Activated CD8-positive, alpha-beta memory T cell treated with anti-CD3 and anti-CD28 coated beads for 48 hours (primary cell): ENCODE measurements at places on chromosomes 1 and 21.

- DNase-seq: no peak
Measured at GRCh38 chr1:38287036-38287435, 240.4 kb upstream of the POU3F1 start.

DNA sequence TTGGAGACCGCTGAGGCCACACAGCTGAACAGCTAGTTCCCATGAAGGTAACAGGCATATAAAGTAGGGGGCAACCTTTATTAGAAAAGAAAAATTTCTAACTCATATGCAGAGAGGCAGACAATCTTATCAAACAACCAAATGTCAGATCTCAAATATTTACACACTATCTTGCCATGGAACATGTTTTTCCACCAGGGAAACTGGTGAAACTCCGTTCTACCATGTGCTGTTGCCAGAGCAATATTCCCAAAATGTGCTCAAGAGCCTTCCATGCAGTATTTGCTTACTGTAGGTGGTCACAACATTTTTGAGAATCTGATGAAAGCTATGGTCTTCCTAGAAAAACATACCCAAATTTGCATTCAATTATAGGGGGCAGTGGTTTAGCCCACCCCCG, 143.4 kb upstream of the MAGI3 start:
- DNase-seq: no peak

DNA sequence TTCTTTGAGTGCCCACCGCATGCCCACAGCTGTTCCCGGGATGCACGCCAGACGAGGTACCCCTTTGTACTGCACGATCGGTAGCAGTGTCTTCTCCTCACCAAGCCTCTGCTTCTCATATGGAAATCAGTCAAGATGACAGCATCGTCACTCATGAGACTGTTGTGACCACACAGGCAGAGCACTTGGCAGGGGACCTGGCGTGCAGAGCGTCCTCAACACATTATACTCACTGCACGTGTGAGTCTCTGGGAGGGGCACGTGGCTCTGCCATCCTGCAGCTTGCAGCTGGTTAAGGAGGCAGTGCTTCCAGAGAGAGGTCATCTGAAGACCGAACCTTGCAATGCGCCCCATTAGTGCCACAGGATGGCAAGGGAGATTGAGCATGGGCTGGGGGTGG, 266.8 kb downstream of the NPHP4 start:
- DNase-seq: no peak

GRCh38 chr1:25715888-25716287, 84.1 kb upstream of the SELENON start:
- no peak for DNase-seq

DNA sequence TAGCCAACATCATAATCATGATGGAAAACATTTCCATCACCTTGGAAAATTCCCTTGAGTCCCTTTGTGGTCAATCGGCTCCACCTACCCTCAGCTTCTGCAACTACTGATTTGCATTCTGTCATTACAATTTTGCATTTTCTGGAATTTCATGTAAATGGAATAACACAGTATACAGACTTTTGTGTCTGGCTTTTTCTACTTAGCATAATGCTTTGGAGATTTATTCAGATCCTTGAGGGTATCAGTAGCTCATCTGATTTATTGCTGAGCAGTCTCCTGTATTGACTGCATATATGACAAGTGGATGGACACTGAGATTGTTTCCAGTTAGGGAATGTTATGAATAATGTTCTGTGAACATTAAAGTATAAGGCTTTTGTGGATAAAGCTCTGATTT, 358.3 kb downstream of the USP25 start:
- no peak for DNase-seq

- no peak for DNase-seq
Measured at GRCh38 chr1:96164053-96164452, 557.5 kb upstream of the PTBP2 start.

GRCh38 chr21:35586305-35586704, 474.0 kb downstream of the SETD4 start:
- DNase-seq: no peak

DNA sequence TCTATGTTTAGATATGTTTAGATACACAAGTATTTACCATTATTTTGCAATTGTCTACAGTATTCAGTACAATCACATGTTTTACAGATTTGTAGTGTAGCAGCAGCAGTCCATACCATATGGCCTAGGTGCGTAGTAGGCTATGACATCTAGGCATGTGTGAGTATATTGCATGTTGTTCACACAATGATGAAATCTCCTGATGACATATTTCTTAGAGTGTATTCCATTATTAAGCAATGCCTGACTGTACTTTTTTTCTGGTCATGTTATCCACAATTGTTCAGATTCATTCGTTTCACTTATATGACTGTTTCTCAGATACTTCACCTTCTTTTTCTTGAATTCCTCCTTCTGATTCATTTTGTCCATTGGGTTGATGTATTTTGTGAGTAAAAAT, 9.9 kb upstream of the BACE2 start:
- DNase-seq: no peak

- DNase-seq: no peak
Measured at GRCh38 chr1:240965581-240966091, 353.7 kb upstream of the GREM2 start.

DNA sequence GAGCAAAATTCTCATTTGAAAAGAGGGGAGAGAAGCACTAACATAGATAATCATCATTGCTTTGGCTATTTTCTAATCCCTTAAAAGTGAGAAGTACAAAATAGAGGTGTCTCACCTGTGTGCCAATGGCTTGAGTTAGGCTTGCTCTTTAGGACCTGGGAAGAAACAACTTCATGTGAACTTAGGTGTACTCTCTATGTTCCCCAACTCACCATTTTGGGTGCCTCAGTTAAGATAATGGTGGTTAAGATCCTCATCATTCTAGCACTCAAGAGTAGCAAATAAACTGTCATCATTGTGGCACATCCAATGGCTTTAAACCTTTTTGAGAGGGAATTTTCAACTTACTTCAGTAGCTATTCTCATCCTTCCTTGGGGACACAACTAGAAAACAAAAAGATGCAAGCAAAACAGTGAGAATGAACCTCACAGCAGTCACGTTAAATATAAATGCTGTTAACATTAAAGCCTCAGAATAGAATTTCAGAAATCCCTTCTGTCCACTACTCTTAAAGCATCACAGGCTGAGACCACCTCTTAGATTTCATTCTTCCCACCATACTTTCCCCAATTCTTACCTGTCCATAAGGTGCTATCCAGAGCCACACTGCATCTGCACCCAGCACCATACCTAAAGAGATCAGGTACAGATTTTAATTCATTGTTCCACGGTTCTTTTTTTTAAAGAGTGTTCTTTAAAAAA, 1.2 kb downstream of the GAS5 start:
- DNase-seq: no peak

- DNase-seq: no peak
Measured at GRCh38 chr1:36326499-36326898, 3.1 kb upstream of the EVA1B start.

DNA sequence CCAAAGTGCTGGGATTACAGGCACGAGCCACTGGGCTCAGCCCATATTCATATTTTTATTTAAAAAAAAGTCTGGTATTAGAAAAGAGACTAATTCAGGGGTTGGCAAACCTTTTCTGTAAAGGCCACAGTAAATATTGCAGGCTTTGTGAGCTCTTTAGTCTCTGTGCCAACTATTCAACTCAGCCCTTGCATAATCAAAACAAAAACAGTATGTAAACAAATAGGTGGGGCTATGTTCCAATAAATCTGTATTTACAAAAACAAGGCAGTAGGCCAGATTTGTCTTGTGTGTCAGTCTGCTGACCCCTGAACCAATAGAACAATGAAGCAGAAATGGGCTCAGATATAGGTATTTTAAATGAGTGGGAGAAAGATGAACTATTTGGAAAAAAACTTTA, 49.3 kb downstream of the CDC42BPA start:
- no peak for DNase-seq

DNA sequence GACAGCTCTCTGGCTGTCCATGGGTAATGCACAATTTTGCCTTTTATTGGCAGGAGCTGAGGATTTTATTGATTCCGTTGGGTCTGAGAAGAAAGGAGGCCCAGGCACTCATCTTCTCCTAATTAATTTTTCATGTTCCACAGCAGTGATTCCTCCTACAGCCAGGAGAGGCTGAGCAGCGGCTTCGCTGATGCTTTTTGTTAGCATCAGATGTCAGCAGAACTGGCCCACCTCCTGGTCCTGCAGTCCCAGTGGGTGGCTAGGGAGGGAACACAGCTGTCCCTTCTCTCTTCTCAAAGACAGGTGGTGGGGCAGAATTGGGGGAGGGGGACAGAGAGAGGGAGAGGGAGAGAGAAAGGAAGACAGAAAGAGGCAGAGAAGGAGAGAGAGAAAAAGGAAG, 5.7 kb downstream of the MT1HL1 start:
- no peak for DNase-seq

GRCh38 chr1:83632906-83633305, 366.0 kb downstream of the TTLL7 start:
- no peak for DNase-seq

- DNase-seq: no peak
Measured at GRCh38 chr1:33390542-33390941, 40.4 kb downstream of the PHC2 start.

GRCh38 chr1:107776900-107777663, 187.9 kb downstream of the VAV3 start:
- no peak for DNase-seq

DNA sequence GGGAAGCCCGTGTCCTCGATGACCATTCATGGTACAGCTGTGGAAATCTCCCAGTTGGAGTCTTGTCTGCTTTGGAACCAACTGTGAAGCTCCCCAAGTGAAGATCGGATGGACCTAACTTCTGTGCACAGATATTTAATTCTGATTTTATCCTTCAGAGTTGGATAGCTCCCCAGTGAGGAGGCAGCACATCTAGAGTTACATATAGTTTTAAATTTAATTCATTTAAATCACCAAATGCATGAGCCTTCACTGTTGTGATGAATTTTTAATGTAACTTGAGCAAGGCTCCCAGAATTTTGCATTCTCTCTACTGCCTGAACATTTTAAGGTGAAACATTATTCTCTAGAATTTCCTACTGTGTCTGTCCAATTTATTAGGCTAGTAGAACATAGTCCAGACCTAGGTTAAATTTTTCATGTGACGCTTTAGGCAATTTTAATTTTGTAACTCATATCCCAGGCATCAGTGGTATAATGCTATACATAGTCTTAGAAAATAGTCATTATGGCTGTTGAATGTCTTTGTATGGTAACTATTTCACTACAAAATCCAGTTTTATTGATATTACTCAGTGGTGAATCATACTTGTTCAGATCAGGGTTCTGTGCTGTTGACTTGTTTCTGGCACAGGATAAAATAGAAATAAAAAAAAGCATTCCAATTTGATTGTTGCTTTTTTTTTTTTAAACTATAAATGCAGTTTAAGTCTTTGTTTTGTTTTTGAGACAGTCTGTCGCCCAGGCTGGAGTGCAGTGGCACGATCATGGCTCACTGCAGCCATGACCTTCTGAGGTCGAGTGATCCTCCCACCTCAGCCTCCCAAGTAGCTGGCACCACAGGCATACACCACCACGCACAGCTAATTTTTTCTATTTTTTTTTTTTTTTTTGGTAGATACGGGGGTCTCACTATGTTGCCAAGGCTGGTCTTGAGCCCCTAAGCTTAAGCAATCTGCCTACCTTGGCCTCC, 66.9 kb downstream of the PRDM2 start:
- no peak for DNase-seq

DNA sequence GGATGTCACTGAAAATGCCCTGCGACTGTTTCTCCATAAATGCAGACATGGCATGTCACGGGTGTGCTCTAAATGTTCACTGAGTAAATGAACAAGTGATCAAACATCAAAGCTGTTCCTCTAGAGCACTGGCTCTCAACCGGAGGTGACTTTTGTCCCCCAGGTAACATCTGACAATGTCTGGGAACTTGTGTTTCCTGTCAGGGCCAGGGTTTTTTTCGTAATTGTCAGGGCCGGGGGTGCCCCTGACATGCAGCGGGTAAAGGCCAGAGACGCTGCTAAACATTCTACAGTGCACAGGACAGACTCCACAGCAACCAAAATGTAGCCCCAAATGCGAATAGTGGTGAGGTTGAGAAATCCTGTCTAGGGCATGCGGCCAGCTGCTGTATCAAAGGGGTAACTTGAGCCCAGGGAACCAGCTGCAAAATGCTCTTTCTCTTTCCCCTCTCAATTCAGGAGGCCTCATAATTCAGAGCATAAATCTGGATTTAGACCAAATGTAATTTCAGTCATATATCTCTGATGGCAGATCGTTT, 2.0 kb downstream of the ALDH4A1 start:
- no peak for DNase-seq

DNA sequence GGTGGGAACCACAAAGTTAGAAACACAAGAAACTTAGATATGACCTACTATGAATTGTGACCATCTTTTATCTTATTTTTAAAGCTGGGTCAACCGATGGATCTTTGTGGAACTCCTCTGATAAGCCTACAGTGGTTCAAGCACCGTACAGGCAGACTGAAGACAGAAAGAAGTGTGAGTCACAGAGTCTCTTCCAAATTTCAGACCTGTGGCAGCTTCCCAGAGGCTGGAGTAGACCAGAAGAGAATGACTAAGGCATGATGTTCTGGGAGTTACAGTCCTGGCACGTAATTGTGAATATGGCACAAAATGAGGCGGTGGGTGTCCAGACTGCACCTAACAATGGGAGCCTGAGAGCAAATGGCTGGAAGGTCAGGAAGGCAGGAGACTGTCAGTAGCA, 70.0 kb downstream of the LMO4 start:
- DNase-seq: no peak

GRCh38 chr1:110262296-110262695, 52.2 kb downstream of the KCNC4 start:
- no peak for DNase-seq

- DNase-seq: no peak
Measured at GRCh38 chr1:73475316-73475870, 722.6 kb downstream of the LRRIQ3 start.

GRCh38 chr1:241675983-241676382, 23.9 kb downstream of the WDR64 start:
- DNase-seq: no peak

- no peak for DNase-seq
Measured at GRCh38 chr21:43191521-43191920, 22.7 kb downstream of the CRYAA start.

- no peak for DNase-seq
Measured at GRCh38 chr21:45590726-45591618, 48.7 kb upstream of the SLC19A1 start.

DNA sequence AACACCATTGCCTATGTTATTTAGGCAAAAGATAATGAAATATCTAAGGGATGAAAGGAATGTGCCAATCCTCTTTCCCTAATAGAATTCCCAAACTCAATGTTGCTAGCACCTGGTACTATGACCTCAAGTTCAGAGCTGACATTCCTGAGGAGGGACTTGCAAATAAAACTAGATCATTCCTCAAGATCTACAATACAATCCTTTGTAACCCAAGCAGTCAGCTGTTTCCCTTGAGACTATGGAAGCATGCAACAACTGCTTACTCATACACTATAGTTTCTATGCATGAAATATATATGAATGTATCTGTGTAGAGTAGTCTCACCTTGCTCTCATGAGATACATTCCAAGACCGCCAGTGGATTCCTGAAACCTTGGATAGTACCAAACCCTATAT, 65.0 kb downstream of the ABL2 start:
- DNase-seq: no peak

GRCh38 chr1:230306169-230306568, 120.0 kb downstream of the PGBD5 start:
- DNase-seq: no peak

- DNase-seq: no peak
Measured at GRCh38 chr1:231021540-231022031, 18.5 kb downstream of the FAM89A start.
